Central memory CD8-positive, alpha-beta T cell (primary cell): ENCODE measurements at places on chromosomes 5 and 9.

- H3K27me3 ChIP-seq, result peaks cover 12% of the 10 kb centered on the region
- H3K4me1 ChIP-seq, result no peaks in the 10 kb centered on the region
- no peaks in the 10 kb centered on the region for H3K36me3 ChIP-seq
- no peak overlapping the region for H3K4me3 ChIP-seq
- DNase-seq, result no peak
Measured at GRCh38 chr5:95392593-95393182, 1.5 kb downstream of the FAM81B start.

GRCh38 chr9:137647096-137647714 is 28.4 kb downstream of the EHMT1 start:
- H3K27me3 ChIP-seq, result no peaks in the 10 kb centered on the region
- no peak for DNase-seq
- peaks cover 27% of the 10 kb centered on the region for H3K36me3 ChIP-seq

DNA sequence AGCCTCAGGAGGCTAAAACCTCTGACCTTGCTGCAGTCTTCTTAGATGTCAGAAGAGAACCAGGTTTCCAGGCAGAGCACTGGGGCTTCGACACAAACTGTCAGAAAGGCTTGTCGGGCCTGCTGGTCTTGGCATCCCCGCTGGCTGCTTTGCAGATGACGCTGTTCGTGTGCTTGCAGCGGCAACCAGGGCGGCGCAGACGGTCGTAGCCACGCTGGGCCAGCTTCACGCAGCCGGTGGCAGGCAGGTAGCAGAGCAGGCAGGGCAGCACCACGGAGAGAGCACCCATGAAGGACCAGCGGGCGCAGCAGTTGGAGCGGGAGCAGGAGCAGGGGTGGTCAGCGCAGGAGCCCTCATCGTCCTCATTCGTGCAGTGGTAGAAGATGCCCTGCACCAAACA is 10.7 kb downstream of the SPRY4 start:
- peaks cover 75% of the 10 kb centered on the region for H3K27me3 ChIP-seq
- H3K4me3 ChIP-seq, result no peak overlapping the region
- H3K4me1 ChIP-seq, result no peaks in the 10 kb centered on the region
- H3K36me3 ChIP-seq, result no peaks in the 10 kb centered on the region
- no peak overlapping the region for H3K27ac ChIP-seq

DNA sequence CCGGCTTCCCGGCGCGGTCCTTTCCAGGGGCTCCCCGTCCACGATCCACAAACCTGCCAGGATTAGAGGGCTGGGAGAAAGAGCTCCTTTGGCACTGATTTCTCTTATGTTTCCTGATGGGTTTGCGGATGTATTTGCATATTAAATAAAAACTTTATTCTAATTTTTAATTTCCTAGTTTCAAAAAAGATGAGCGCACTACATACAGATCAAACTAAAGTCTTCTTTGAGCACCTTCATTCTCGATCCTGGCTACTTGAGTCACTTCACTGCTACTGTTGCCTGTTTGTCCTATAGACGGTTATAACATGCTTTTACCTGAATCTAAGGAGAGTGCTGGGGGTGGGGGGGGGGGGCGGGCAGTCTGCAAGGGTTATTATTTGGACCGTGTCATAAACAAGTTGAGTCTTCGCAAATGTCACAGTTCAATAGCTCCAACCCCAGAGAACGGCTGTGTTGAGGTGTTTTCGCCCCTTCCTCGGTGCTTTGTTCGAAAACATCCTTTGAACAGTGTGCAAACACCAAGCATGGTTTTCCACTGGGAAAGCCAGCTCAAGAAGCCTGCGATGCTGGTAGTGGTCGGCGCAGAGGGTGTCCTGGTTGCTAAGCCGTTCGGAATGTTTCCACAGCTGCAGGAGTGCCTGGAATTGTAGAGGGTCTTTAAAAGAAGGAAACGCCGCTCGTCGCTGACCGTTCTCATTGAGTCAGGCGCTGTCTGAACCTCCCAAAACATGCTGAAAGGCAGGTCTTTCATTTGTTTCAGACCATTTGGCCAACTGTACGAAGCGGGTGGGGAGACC is 1.1 kb upstream of the STK10 start:
- peaks cover 24% of the 10 kb centered on the region for H3K4me1 ChIP-seq
- DNase-seq, result no peak

- no peak overlapping the region for H3K4me3 ChIP-seq
- no peak for DNase-seq
- H3K4me1 ChIP-seq, result no peaks in the 10 kb centered on the region
- H3K36me3 ChIP-seq, result no peaks in the 10 kb centered on the region
Measured at GRCh38 chr5:41281215-41281810, 68.0 kb upstream of the C6 start.

DNA sequence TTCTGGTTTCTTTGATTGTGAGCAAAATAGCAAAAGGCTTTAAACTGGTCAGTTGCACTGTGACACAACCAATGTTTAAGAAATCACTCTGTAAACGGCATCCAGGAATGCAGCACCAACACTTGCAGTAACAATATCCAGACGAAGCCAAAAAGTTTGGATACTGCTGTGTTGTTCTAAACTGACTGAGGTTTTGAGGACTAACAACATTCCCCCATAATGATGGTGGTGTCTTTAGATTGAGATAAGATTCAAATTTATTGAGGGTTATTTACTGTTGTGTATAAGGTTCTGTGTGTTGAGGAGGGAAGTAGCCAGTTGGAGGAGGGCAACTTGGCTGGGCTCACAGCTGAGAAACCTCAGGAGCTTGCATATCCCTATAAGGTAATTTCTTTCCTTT is 353.6 kb downstream of the BNC2 start:
- no peaks in the 10 kb centered on the region for H3K36me3 ChIP-seq
- DNase-seq, result no peak
- no peaks in the 10 kb centered on the region for H3K27me3 ChIP-seq
- H3K4me1 ChIP-seq, result no peaks in the 10 kb centered on the region
- no peak overlapping the region for H3K27ac ChIP-seq
- H3K4me3 ChIP-seq, result no peak overlapping the region

- no peak overlapping the region for H3K4me3 ChIP-seq
- H3K27me3 ChIP-seq, result no peaks in the 10 kb centered on the region
- H3K27ac ChIP-seq, result no peak overlapping the region
- no peaks in the 10 kb centered on the region for H3K4me1 ChIP-seq
- peaks cover 2% of the 10 kb centered on the region for H3K36me3 ChIP-seq
Measured at GRCh38 chr9:71384343-71384742, 262.9 kb upstream of the TRPM3 start.

- no peak overlapping the region for H3K27ac ChIP-seq
- H3K36me3 ChIP-seq, result no peaks in the 10 kb centered on the region
- no peak overlapping the region for H3K4me3 ChIP-seq
Measured at GRCh38 chr5:140996060-140996459, 29.8 kb downstream of the PCDHAC2 start.

DNA sequence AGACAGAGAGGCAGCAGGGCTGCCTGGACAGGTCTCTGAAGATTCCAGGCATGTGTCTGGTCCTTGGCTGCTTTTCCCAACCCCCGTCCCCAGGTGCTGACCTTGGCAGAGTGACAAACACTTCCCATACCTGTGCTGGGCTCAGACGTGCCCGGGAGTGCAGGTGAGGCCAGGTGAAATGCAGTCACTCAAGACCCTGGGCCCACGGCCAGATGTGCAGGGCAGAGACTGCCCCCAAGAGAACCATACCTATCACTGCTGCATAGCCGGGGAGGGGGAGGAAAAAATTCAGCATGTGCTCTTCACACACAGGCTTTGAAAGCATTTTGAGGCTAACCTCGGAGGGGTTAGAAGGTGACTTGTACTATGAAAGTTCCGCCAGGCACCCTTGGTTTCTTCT is 22.6 kb downstream of the CCNJL start:
- H3K4me3 ChIP-seq, result no peak overlapping the region
- no peak overlapping the region for H3K27ac ChIP-seq
- peaks cover 59% of the 10 kb centered on the region for H3K27me3 ChIP-seq
- no peaks in the 10 kb centered on the region for H3K36me3 ChIP-seq
- H3K4me1 ChIP-seq, result no peaks in the 10 kb centered on the region

GRCh38 chr5:134477462-134478245 is 47.8 kb upstream of the JADE2 start:
- no peak overlapping the region for H3K27ac ChIP-seq
- H3K36me3 ChIP-seq, result no peaks in the 10 kb centered on the region
- H3K27me3 ChIP-seq, result peaks cover 10% of the 10 kb centered on the region

GRCh38 chr5:9544502-9545135 is 1.3 kb downstream of the SEMA5A start:
- peaks cover 19% of the 10 kb centered on the region for H3K27me3 ChIP-seq
- no peak overlapping the region for H3K27ac ChIP-seq
- no peak overlapping the region for H3K4me3 ChIP-seq
- no peaks in the 10 kb centered on the region for H3K4me1 ChIP-seq

DNA sequence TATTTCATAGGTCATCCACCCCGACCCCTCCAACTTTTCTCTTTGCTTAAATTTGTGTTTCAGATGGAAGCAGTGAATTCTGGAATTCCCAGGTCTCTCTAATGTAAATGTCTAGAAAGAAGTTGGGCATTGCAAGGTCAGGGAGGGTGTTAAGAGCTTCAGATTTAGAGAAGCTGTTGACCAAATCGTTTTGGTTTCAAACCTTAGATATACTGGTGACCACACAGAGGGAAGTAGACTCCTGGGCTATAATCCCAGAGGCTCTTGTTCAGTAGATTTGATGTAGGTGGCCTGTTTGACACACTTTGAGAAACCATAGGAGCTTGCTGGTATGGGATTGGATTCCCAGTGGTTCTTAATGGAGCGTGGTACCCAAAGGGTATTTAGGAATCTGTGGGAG is 137.3 kb upstream of the KLF9 start:
- H3K4me1 ChIP-seq, result no peaks in the 10 kb centered on the region
- H3K36me3 ChIP-seq, result no peaks in the 10 kb centered on the region
- DNase-seq, result no peak
- no peak overlapping the region for H3K4me3 ChIP-seq

GRCh38 chr9:2055203-2055658 is 40.1 kb downstream of the SMARCA2 start:
- peak overlapping the region; percentile 92 for H3K27ac ChIP-seq
- H3K36me3 ChIP-seq, result peaks cover 35% of the 10 kb centered on the region
- H3K27me3 ChIP-seq, result no peaks in the 10 kb centered on the region
- peaks cover 52% of the 10 kb centered on the region for H3K4me1 ChIP-seq
- H3K4me3 ChIP-seq, result peak overlapping the region; percentile 13

DNA sequence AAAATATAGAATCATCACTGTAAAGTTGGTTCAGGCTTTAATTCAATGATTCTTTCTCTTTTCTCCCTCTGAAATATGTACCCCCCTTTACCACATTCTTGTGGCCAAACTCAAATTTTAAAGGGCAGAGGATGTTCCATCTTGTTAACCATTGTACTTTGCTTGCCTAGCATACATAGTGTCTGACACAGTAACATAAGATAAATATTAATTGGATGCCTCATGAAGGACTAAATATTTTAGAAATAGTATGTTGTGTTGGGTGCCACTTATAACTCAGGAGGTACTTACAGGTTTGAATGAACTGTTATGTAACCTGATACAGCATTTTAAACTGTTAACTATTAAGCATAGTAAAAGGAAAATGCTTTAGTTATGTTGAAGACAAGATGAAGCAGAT is 71.5 kb downstream of the NIPBL start:
- peaks cover 8% of the 10 kb centered on the region for H3K36me3 ChIP-seq
- H3K4me1 ChIP-seq, result peaks cover 50% of the 10 kb centered on the region
- no peak for DNase-seq
- H3K27ac ChIP-seq, result no peak overlapping the region

GRCh38 chr9:121107029-121107428 is 32.3 kb downstream of the CNTRL start:
- H3K4me3 ChIP-seq, result no peak overlapping the region
- H3K27me3 ChIP-seq, result no peaks in the 10 kb centered on the region
- no peak for DNase-seq
- H3K36me3 ChIP-seq, result peaks cover 6% of the 10 kb centered on the region

DNA sequence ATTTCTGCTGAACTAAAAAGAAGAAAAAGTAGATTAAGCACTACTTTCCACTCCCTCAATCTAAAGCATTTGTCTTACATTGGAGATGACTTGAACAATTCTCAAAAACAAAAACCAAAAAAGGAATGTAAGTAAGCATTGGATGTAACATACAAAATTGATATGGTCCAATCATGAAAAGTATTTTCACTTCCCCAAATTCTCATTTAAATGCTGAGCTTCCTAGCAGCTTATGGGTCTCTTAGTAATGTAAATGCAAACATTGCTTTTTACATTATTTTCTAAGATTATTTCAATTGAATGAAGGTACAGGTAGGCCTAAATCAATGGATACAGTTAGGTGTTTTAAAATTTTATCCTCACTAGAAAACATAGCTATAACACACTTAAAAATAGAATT is 20.0 kb downstream of the ANKH start:
- DNase-seq, result no peak
- peaks cover 41% of the 10 kb centered on the region for H3K4me1 ChIP-seq
- H3K27ac ChIP-seq, result no peak overlapping the region
- no peak overlapping the region for H3K4me3 ChIP-seq

DNA sequence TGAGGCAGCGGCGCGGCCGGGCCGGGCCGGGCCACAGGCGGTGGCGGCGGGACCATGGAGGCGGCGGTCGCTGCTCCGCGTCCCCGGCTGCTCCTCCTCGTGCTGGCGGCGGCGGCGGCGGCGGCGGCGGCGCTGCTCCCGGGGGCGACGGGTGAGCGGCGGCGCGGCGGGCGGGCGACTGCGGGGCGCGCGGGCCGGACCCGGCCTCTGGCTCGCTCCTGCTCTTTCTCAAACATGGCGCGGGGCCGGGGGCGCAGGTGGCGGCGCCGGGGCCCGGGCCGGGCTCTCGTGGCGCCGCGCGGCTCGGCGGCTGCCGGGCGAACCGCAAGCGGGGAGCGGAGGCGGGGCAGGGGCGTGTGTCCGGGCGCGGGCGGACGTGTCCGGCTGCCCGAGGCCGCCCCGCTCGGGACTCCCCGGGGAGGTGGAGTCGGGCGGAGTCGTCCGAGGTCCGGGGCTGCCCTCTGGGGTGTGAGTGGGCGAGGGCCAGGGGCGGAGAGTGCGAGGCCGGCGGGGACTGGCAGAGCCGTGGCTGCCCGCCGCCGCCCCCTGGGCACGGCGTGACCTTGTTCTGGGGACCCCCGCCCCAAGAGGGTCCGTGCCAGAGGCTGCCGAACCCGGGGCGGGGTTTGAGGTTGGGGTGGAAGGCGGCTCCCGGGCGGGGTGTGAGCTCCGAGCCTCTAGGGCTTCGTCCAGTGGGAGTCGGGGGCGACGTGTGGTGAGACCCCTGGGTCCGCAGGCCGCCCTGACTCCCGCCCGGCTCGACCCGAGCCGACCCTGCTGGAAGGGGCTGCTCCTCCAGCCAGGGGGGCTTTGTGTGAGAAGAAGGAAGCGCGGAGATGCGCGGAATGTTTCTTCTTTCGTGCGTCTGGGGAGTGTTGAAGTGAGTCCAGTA is 485 bp downstream of the TGFBR1 start:
- H3K4me3 ChIP-seq, result peak overlapping the region; percentile 82
- peak overlapping the region; percentile 77 for H3K27ac ChIP-seq
- H3K4me1 ChIP-seq, result peaks cover 72% of the 10 kb centered on the region
- no peaks in the 10 kb centered on the region for H3K27me3 ChIP-seq
- peaks cover 8% of the 10 kb centered on the region for H3K36me3 ChIP-seq

- H3K4me1 ChIP-seq, result no peaks in the 10 kb centered on the region
- DNase-seq, result no peak
- H3K4me3 ChIP-seq, result no peak overlapping the region
Measured at GRCh38 chr5:39447059-39447458, 22.3 kb upstream of the DAB2 start.

DNA sequence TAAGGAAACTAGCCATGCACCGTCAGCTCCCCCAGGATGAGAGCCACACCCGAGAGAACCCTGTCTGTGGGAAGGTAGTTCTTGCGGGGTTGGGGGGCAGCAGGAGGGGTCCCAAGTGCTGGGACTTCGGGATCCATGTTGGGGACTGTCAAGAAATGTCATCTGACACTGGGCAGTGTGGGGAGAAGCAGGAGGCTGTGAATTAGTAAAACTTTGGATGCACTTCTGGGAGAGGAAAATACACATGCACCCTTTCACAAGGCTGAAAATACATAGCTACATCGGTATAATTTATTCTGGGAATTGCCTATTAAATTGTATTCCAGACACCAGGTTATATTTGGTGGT is 109.6 kb upstream of the RPS23 start:
- no peaks in the 10 kb centered on the region for H3K4me1 ChIP-seq
- H3K36me3 ChIP-seq, result no peaks in the 10 kb centered on the region
